ENCODE measurements at places on chromosomes 7 and 10.

GRCh38 chr7:13016036-13016581 is 328.7 kb downstream of the ARL4A start:
- no peak for DNase-seq

- no peak for DNase-seq
Observed at GRCh38 chr10:109977382-109977806, 30.4 kb upstream of the ADD3 start.

DNA sequence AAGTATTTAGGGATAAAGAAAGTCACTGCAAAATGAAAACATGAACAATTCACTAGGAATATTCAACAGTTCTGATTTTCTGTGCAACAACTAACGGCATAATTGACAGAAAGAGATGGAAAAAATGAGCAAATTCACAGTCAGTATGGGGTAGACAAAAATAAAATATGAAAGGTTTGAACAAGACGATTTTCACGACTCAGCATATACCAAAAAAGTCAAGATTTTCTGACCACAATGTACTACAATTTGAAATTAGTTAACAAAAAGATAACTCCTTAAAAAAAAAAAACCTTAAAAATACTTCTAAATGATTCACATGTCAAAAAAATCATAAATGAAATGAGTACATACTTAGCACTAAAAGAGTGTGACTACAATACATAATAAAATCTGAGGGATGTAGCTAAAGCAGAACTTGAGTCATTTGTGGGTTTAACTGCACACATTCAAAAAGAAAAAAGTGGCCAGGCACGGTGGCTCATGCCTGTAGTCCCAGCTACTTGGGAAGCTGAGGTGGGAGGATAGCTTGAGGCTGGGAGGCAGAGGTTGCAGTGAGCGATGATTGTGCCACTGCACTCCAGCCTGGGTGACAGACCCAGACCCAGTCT is 22.6 kb upstream of the MTURN start:
- DNase-seq: no peak

- no peak for DNase-seq
Observed at GRCh38 chr10:114115661-114116445, 58.1 kb downstream of the CCDC186 start.

DNA sequence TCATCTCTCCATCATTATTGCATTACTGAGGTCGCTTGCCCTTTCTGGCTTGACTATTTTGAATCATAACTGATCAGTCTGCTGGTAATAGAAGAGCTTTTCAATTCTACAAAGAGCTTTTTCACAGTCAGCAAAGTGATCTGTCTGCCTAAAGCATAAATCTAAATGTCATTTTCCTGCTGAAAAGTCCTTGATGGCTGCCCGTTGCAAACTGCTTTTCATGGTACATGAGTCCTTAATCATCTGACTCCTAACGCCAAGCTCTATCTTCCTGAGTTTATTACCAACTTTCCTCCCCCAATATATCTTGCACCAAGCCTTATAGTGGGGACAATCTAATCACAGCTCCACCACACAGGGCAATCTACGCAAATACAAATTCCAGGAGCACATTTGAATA is 39.8 kb downstream of the THSD7A start:
- DNase-seq: no peak

GRCh38 chr7:70693321-70693685 is 438.6 kb upstream of the GALNT17 start:
- no peak for DNase-seq

- DNase-seq: no peak
Observed at GRCh38 chr10:43076311-43076875, 476 bp upstream of the RET start.

DNA sequence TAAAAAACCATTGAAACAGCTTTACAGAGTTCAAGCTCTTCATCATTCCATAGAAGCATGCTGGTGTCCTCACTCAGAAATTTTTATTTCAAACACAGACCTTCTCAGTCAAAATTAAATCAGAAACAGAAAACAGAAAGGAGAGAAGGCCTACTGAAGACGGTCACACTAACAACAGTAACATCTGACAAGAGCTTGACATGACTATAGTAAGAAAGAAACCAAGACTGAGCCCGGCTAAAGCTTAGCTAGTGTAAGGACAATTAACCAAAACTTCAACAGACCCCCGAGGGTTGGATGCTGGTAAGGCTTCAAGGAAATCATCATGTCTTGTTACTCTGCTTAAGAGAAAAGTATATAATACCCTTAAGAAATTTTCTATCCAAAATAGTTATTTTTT is 38.6 kb downstream of the MTPN start:
- no peak for DNase-seq

DNA sequence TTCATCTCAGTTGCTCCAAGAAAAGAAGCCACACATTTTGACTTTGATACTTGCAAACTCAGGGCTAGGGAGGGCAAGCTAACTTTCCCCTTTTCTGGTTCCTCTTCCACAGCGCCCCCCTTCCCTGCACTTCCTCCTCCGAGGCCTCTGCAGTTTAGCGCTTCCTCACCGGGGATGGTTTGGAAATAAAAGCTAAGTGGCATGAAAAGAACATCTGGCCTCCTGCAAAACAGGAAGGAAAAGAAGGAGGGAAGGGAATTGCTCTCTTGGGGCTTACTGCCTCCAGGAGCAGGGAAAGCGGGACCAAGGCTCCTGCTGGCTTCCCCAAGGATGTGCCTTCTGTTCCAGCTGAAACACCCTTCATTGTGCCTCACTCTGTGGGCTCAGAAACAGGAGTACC is 42.3 kb downstream of the PRKCQ start:
- DNase-seq: no peak

DNA sequence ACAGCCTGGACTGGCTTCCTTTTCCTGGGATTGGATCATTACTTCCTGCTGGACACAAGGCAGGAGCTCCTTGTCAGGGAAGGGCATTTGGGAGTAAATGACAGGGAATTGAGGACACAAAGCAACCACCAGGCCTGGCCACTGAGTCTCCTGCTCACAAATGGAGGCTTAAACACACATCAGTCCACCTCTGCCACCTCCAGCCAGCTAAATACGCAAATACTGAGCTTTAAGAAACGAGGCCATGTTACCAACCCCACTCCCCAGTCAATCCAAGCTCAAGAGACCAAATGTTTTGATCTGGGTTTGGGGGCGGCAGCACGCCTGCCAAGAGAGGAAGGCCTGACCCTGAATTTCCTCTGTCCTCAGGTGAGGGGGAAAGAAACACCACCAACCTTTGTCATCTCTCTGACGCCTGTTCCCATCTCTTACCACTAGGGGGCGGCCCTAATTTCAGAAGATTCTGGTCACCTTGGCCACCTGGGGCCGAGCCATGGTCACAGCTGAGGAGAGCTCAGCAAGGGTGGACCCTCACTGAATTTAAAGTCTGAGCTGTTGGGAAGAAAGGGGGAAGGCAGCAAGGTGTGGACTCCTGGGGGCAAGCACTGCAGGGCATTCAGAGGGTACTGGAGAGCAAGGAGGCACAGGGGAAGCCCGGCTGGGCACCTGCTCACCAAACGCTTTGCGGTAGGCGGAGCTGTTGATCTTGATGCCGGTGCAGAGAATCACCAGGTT is 16.5 kb downstream of the AIFM2 start:
- DNase-seq: no peak

DNA sequence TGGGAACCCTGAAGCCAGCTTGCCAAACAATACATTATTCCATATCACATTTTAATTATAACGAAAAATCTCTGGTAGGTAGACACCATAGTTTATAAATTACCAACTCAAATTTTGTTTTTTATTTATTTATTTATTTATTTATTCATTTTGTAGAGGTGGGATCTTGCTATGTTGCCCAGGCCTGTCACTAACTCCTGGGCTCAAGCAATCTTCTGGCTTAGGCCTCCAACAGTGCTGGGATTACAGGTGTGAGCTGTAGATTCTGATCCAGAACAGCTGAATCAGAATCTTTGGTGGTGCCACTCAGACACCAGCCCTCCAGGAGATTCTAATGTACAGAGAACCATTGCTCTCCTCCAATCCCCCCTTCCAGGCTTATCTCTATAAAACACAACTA is 1.7 kb downstream of the PON2 start:
- DNase-seq: no peak

DNA sequence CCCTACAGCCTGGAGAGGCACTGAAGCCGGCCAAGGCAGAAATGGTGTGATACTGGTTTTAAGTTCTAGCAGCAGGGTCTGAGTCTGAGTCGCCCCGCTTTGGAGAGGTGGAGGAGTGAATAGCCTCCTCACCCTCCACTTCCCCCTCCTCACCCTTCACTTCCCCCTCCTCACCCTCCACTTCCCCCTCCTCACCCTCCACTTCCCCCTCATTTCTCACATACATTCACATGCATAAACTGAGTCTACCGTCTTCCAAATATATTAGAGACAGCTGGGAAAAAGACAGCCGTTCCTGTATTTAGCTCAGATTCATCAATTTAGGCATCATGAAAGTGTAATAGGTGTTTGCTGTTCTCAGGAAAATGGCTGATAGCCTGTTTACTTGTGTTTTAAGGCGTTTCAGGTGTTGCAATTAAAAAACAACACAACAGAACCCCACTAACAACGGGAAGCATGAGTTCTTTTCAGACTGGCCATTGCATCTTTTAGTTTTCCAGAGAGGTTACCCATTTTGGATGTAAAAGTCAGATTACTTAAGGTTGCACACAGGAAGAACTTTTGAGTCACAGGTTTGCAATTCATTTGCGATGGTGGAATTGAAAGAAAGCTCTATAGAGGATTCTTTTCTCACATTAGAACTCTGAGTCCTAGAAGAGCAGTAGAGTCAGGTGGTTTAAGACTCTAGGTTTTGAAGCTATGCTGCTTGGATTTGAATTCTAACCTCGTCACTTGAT is 861 bp downstream of the NRBF2 start:
- DNase-seq: no peak

DNA sequence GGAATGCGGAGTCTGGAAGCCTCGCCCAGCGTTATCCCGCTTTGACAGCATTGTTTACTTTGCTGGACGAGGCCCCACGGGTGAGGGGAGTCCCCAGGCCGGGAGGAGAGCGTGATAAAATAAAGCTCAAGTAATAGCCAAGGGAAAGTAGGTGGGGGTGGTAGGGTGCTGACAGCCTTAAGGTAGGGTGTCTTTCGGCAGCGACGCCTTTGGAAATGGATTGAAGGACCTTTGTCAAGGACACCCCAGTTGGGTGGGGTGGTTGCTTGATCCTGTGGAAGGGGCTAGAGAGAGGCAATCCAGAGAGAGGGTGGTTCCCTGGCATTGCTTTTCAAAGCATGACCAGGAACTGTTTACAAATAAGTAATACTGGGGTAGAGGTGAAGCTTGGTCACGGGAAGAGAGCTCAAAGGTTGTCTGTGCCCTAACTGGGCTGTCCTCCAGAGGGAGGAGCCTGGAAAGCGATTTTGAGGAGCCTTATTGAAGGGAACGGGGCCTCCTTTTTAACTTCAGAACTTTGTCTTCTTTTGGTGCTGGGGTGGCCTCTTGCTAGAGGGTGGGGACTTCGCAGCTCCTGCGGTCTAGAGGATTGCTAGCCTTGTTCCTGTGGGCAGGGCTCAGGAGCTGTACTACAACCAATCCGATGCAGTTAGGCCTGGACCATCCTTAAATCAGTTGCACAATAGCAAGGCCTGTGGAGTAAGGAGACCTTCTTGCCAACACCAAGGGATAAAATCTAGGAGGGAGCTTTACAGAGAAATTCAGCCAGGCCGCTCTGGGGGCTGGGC is 1.3 kb downstream of the EIF4EBP2 start:
- DNase-seq: no peak

- no peak for DNase-seq
Observed at GRCh38 chr7:75639071-75639885, 99.5 kb downstream of the HIP1 start.
